ENCODE measurements at places on chromosomes 2 and 18.

GRCh38 chr2:160408959-160409291 is 84.7 kb downstream of the RBMS1 start:
- no peak for DNase-seq

DNA sequence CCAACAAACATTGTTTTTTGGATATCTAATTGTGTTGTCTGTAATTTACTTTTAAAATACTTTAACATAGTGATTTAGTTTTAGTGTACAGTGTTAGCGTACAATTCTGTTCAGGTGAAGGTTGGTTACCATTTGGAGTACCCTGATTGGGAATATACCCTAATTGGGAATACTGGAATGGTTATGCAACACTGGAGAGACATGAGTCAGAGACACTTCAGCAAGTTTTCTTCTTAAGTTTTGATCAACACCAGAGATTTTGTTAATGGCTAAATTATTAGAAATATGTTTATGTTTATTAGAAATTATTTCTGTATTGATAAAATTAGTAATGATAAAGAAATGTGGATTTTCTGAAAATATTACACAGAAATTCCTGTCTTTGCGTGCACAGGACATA is 100.3 kb upstream of the NABP1 start:
- DNase-seq = no peak

- DNase-seq = no peak
These were observed 3.7 kb upstream of the ACKR3 start for GRCh38 chr2:236565879-236566402.

- no peak for DNase-seq
These were observed 505.4 kb downstream of the PLCL1 start for GRCh38 chr2:198309673-198310280.

DNA sequence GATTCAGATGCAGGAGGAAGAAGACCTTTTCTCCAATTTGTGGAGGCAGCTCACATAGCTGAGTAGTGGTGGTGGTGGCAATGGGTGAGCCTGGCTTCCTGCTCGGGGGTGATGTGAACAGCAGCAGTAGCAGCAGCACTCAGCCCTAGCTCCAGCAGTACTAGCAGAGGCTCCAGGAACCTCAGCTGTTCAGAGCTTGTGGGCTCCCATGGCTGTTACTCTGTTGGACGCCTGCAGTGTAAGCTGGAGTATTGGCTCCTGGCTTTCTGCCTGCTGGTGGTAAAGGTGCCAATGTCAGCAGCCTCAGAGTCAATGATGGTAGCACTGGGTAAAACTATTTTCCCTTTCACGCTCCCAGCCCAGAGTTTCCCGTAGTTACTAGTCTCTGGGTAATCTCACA is 3.1 kb upstream of the SEH1L start:
- DNase-seq = no peak

GRCh38 chr2:145290986-145291385 is 771.1 kb upstream of the ZEB2 start:
- DNase-seq = no peak

- no peak for DNase-seq
These were observed 677.1 kb upstream of the DDX18 start for GRCh38 chr2:117137371-117137770.

- no peak for DNase-seq
These were observed 245.4 kb downstream of the ATAD2B start for GRCh38 chr2:23681356-23682140.

DNA sequence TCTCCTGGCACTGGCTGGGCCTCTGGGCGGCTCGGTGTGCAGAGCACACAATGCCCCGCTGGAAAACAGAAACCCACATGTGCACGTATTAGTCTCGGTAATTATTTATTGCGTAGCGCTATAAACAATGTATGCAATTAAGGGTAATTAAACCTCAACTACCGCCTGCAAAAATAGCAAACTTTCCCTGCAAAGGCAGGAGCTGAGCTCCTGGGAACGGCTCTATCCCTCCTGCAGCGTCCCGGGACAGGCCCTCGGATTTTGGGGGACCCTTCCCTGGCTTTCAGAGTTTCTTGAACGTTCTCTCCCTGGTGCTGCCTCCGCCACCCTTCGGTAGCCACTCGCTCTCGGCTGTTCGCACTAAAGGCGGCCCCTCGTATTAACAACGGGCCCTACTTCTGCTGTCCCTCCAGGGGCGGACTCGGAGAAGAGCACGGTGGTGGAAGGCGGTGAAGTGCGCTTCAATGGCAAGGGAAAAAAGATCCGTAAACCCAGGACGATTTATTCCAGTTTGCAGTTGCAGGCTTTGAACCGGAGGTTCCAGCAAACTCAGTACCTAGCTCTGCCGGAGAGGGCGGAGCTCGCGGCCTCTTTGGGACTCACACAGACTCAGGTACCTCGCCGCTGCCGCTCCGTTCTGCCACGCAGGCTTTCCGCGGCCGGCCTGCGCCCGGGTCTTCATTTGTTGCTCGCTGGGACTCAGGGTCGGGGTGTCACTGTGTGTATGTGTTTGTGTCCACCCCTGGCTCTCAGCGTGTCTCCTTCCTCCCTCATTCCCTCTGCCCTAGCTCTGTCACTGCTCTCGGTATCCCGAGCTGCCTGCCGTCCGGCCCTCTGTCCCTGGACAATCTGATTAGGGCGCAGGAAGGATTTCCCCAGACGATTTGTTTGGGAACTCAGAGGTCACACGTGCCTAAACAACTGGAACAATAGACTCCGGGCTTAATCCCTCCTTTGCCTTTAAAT is 1.2 kb downstream of the DLX1 start:
- no peak for DNase-seq

- DNase-seq = no peak
These were observed 119.0 kb upstream of the ITGA6 start for GRCh38 chr2:172308253-172308935.

DNA sequence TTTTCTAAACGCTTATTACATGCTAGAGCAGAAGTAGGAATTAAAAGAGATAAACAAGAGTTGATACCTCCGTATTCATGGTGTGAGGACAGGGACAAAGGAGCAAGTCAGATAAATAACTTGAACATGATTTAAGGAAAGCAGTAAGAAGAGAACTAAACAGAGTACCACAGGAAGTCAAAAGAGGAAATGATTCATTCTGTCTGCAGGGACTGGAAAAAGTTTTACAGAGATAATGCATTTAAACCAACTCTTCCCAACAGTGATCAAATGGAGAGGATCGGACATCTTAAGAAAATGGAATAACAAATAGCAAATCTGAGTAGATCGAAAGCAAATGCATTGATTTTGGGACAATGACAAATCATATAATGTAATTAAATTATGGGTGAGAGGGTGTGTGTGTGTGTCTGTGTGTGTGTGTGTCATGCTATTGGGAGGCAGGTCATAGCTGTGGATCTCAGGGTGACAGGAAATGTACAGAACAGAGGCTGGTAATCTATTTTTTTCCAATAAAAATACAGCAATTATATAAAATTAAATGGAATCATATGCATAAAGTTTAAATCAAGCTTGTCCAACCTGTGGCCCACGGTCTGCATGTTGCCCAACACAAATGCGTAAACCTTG is 113.4 kb downstream of the MC4R start:
- DNase-seq = no peak

GRCh38 chr2:218186876-218187275 is 20.1 kb upstream of the CXCR1 start:
- DNase-seq = no peak

- no peak for DNase-seq
These were observed 23.1 kb downstream of the ELP2 start for GRCh38 chr18:36152781-36153180.

GRCh38 chr2:64932371-64933216 is 56.6 kb upstream of the SLC1A4 start:
- peak; percentile 51 for DNase-seq

GRCh38 chr2:124805060-124805459 is 780.0 kb downstream of the CNTNAP5 start:
- no peak for DNase-seq

GRCh38 chr2:109345653-109346480 is 216.9 kb downstream of the SH3RF3 start:
- no peak for DNase-seq

DNA sequence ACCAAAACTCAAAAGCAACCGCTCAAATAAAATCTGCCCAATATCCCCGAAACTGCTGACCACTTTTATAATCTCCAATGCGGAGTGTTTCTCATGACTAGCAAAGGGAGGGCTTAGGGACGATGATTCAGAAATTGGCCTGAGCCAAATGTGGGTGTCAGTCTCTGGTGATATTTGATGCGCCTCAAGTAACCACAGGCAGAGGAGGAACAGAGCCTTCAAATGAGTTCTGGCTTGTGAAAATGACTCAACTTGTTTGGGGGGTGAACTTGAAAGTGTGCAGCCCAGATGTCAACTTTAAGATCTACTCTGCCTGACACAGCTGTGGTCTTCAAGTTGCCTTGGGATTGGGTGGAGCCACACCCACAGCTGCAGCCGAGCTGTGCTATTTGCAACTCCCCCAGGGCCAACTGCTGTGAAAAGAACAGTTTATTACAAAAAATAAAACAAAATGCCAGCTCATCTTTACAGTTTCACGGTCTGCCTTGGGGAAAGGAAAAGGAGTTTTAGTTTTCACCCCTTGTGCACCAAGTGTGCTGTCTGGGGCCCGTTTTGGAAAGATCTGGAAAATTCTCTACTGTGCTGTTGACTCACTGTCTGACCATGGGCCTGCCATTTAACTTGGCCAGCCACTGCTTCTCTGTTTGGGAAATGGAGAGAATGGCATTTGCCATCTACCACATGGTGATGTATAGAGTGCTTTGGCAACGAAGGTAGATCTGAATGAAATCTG is 222.1 kb downstream of the MTX2 start:
- no peak for DNase-seq

DNA sequence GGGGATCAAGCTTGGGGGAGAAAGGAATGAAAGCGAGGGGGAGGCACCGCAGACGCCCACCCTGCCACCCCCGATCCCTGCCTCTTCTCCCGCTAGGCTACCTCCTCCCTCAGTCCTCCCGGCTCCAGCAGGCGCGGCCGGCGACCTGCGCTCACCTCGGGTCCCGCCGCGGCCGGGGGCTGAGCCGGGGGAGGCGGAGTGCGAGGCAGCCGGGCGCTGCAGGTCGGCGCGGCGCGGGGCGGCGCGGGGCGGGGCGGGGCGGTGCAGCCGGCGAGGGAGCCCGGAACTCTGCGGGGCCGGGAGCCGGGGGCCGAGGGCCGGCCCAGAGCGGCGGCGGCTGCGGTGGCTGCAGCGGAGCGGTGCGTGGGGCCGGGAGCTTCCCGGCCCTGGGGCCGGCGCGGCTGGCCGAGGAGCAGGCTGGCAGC is 477 bp downstream of the ACVR1 start:
- DNase-seq = no peak

DNA sequence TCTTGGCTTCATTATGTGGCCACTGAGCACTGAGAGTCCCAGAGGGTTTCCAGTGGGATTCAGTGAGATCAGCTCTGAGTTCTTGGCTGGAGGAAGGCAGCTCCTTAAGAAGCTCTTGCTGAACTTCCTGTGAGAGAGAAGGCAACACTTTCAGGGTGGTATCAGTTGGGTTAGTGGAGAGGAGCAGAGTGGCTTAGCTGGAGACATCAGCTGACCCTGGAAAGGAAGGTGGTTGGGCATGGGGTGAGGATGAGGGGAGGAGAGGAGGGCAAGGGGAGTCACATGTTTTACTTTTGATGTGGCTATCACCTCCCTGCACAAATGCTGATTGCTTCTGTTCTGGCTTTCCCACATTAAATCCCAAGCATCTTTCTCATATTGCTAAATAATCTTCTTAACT is 95.1 kb downstream of the ACOXL start:
- no peak for DNase-seq

DNA sequence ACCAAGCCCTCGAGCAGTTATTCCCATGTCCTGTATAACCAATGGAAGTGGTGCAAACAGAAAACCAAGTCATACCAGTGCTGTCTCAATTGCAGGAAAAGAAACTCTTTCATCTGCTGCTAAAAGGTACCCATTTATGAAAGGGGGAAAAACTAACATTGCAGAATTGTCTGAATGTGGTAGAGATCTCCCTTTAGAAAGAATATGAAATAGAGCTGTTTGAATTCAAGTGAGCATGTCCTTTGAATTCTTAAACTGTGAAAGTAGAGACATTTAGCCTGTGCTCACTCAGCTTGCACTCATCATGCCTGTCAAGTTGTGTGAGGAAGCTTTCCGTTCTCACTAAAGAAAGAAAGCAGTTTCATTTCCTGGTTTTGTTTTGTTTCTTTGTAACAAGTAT is 87.4 kb downstream of the EML4 start:
- DNase-seq = no peak

- no peak for DNase-seq
These were observed 410.6 kb upstream of the FIGN start for GRCh38 chr2:164146441-164146840.

DNA sequence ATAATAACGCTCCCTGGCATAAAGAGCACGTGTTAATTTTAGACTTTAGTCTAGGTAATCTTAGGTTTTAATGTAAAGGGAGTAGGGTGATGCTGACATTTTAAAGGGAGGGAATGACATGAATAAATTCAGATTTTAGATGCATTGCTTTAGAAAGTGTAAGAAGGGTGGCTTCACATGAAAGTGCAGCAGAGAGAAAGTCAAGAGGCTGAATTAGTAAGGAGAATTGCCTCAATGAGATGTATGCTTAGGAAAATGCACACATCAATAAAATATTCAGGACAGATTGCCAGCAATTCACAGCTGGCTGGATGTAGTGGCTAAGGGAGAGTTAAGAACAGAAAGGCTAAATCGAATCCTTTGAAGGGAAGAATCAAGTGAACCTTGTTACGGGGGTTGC is 165.5 kb upstream of the CDH19 start:
- DNase-seq = no peak

DNA sequence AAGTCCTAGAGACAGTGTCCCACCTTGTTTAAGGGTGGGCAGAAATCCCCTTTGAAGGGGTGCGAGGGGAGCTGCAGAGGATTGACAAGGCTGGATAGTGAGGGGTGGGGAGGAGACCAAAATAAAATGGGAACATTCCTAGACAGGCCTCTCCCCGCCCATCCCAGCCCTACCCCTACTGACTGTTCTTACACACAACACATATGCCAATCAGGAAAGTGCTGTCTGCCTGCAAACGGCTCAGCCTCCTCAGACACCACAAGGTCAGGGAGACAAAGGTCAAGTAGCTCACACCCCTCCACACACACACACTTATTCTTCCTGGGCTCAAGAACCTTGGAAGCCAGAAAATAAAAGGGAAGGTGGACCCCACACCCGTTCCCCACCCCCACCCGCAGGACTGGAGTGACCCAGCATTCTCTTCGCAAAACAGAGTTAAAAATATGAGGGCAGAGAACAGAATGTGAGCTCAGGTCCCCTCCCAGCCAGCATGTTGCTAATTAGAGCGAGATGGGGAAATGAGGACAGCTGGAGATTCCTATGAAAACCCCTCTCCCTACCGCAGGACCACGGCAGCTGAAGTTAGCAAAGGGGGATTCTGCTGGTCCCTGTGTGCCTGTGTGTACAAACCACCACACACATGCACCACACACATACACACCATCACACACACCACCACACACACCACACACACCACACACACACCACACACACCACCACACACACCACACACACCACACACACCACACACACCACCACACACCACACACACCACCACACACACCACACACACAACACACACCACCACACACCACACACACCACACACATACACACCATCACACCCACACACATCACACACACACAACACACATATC is 197.8 kb downstream of the TNS1 start:
- DNase-seq = no peak
